Cardiac fibroblast (primary cell): ENCODE measurements at places on chromosomes 1 and 21.

GRCh38 chr1:180217006-180217405 lies 13.1 kb upstream of the LHX4 start:
- no peak for DNase-seq

GRCh38 chr1:30446095-30446494 lies 277.3 kb downstream of the MATN1 start:
- DNase-seq = no peak

- DNase-seq = peak; percentile 86
These were observed 89.5 kb downstream of the SCMH1 start for GRCh38 chr1:41152622-41153044.

DNA sequence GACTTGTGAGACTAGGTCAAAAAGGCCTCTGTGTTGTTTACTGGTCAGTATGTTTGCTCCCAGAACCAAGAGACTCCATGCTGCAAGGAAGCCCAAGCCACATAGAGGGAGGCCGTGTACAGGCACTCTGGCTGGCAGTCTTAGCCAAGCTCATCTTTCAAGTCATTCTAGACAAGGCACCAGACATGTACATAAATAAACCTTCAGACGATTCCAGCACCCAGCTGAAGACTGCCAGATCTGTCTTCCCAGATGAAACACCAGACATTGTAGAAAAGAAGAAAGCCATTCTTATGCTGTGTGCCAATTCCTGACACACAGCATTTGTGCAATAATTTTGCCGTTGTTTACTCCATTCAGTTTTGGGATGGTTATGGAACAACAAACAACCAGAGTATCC lies 595.5 kb downstream of the KIF26B start:
- DNase-seq = no peak
